ENCODE measurements at places on chromosomes 13 and 19.

- DNase-seq = no peak
Measured at GRCh38 chr19:5870986-5871394, 650 bp upstream of the FUT5 start.

- DNase-seq = no peak
Measured at GRCh38 chr13:106117640-106118039, 417.8 kb downstream of the EFNB2 start.

GRCh38 chr13:100540621-100541020, 48.0 kb downstream of the GGACT start:
- DNase-seq = no peak

GRCh38 chr13:95137096-95137495, 164.2 kb downstream of the ABCC4 start:
- no peak for DNase-seq

DNA sequence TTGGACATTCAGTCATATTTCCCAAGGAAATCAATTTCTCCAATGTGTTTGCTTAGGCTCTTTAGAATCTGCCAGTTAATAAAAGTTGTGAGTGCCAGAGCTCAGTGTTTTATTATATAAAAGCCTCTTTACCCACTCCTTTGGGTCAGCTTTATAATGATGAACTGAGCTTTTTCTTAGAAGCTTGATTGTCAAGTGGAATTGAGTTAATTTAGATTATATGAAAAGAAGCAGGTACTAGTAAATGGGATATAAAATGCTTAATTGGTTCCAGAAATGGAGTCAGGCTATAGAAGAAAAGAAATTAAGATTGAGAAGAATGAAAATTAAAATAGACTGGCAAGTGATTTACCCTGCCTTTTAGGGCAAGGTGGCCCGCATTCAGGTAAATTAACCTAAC, 363.2 kb downstream of the SLITRK6 start:
- DNase-seq = no peak

All from activated T-cell treated with anti-CD3 and anti-CD28 coated beads, Interleukin-2, amount 50 U/mL, for 72 hours (primary cell).